Naive thymus-derived CD4-positive, alpha-beta T cell (primary cell): ENCODE measurements at places on chromosomes 4 and X.

DNA sequence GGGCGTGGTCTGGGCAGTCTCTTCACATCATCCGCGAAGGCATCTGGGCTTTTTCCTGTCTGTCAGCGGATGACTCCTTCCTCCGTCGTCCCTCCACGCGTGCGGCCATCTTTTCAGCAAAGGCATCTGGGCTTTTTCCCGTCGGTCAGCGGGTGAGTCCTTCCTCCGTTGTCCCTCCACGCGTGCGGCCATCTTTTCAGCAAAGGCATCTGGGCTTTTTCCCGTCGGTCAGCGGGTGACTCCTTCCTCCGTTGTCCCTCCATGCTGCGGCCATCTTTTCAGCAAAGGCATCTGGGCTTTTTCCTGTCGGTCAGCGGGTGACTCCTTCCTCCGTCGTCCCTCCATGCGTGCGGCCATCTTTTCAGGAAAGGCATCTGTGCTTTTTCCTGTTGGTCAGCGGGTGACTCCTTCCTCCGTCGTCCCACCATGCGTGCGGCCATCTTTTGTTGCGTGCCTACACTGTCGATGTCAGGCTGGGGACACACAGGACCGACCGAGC is 12.3 kb upstream of the TMEM271 start:
- DNase-seq: no peak

DNA sequence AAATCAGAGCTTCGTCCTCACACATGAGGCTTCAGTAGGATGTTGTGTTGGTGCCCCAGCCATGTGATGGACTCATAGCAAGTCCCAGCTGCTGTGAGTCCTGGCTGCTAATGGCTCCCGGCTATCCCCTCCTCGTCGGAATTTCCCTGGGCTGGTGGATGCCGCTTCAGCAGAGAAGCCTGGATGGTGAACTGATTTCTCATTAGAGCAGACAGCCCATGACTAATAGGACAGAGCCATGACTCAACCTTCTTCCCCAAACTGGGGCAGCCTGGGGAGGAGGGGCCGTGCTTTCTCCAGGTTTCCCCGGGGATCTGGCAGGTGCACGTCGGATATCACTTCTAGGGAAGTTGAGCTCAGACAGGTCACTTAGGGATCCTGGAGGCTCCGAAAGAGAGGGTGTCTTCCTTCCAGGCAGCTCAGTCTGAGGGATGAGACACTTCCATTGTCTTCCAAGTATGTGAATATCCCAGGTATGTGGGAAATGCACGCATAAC is 112.7 kb downstream of the ASMT start:
- DNase-seq: no peak

DNA sequence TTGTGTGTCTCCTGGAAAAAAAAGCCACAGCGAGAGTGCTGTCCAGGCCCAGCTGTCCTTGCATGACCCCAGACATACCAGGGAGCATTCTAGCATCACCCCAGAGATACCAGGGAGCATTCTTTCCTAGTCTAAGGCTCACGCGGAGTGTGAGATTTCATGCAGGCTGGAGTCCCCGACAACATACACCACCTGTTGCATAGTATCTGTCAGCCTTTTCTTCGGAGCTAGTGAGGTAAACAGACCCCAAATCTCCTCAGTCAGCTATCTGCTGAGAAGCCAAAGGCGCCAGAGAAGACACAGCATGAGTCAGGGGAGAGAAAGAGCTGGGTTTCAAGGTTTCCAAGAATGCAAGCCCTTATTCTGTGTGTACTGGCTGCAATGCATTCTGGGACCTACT is 23.1 kb upstream of the ZXDA start:
- DNase-seq: no peak

DNA sequence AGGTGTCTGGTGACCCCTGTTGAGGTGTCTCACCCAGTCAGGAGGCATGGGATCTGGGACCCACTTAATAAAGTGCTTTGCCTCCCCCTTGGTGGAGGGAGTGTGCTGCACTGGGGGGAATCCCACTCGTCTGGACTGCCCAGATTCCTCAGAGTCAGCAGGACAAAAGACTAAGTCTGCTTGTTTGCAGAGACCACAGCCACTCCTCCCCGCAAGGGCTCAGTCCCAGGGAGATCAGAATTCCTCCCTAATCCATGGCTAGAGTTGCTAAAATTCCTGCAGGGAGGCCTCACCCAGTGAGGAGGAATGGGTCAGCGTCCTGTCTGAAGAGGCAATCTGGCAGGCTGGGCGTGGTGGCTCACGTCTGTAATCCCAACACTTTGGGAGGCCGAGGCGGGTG is 442.2 kb downstream of the PABPC4L start:
- no peak for DNase-seq

GRCh38 chr4:14379183-14379582 is 623.1 kb upstream of the CPEB2 start:
- DNase-seq: no peak

DNA sequence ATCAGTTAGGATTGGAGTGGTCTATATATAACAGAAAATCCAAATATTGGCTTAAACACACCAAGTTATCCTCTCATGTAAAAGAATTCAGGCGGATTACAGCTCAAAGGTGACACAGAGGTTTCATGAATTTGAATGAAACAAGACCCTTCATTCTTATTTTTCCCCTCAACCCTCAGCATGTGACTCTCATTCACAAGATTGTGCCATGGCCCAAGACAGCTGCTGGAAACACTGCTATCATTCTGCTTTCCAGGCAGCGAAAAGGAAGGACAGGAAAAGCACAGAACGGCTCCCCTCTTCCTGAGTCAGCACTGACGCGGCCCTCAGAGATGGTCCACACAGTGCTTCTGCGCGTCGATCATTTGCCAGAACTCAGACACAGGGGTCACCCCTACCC is 891.0 kb upstream of the FRG1 start:
- DNase-seq: no peak

- no peak for DNase-seq
Observed at GRCh38 chr4:152635851-152636250, 43.9 kb downstream of the TMEM154 start.

DNA sequence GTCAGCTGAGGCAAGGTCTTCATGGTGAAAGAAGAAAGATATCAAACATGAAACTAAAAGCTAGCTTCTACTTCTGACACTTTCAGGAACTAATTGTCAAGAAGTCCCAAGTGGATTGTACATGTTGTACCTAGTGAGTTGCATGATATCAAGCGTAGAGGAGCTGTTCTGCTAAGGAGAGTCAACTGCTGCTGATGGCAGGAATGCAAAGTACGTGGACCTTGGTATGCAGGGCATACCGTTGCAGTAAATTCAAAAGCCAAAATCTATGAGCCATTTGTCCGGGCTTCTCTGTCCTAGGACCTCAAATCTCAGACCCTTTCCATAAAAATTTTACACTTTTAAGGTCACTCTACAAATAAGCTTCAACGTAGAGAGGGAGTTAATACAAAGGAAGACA is 446.2 kb downstream of the KCTD8 start:
- no peak for DNase-seq

GRCh38 chr4:110620691-110621327 is 2.1 kb downstream of the PITX2 start:
- no peak for DNase-seq

DNA sequence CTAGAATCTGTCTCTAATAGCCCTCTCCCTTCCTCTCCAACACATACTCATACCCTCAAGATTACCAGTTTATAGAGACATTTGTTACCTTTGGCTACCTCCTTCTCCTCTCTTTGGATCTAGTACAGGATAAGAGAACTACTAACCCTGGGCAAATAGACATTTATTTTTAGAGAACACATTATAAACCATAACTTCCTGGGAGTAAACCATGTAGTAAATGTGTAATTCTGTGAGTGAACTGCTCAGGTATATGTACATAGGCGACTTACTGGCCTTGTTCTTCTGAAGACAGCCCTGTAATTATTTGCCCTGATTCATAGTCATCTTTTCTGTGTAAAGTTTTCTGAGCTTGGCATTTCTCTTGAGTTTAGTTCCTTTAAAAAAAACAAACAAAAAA is 94.2 kb downstream of the KDM6A start:
- no peak for DNase-seq

GRCh38 chr4:40453912-40454311 is 118.8 kb downstream of the CHRNA9 start:
- DNase-seq: no peak

- DNase-seq: no peak
Observed at GRCh38 chr4:120617171-120617570, 305.4 kb downstream of the PRDM5 start.

GRCh38 chr4:102169345-102169744 is 175.9 kb downstream of the SLC39A8 start:
- no peak for DNase-seq

GRCh38 chrX:15391850-15392249 is 7.6 kb upstream of the VEGFD start:
- DNase-seq: no peak

DNA sequence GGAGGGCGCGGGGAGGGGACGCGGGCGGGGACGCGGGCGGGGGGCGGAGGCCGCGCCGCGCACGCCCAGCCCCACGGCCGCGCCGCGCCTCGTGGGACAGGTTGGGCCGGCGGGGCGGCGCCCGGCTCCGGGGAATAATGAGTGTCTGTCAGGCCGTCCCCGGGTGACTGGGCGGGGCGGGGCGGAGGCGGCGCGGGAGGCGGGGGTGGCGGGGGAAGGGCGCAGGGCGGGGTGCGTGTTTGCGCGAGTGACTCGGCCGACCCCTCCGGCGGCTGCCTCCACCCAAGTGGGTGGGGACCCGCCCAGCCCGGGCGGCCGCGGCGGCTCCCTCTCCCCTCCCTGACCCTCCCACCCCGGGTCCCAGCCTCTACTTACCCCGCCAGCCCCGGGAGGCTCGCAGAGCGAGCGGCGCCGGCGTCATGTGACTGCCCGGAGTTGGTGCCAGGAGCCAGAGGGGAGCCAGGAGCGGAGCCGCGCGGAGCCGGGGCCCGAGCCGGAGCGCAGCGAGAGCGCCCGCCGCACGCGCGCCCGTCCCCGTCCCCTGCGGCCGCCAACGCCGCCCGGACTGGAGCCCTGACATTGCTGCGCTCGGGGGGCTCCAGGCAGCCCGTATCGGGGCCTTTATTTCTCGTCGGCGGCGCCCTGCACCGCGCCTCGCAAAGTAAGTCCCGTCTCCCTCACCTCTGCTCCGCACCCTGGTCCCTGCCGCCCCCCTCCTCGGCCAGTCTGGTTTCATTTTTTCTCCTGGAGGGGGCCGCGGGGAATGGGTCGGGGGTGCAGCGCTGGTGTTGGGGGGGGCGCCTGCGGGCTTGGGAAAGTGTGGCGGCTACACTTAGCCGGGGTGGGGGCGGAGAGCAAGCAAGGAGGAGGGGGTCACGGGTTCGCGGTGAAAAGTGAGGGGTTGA is at the start of gene KLF3:
Gene KLF3 (plus strand): TSS at position 399 of the 905 bp plus-strand sequence. CDS start 16,427 bp downstream, outside the sequence.
- DNase-seq: peak; percentile 92

GRCh38 chrX:104918122-104918521 is 302.4 kb downstream of the TEX13A start:
- DNase-seq: no peak

DNA sequence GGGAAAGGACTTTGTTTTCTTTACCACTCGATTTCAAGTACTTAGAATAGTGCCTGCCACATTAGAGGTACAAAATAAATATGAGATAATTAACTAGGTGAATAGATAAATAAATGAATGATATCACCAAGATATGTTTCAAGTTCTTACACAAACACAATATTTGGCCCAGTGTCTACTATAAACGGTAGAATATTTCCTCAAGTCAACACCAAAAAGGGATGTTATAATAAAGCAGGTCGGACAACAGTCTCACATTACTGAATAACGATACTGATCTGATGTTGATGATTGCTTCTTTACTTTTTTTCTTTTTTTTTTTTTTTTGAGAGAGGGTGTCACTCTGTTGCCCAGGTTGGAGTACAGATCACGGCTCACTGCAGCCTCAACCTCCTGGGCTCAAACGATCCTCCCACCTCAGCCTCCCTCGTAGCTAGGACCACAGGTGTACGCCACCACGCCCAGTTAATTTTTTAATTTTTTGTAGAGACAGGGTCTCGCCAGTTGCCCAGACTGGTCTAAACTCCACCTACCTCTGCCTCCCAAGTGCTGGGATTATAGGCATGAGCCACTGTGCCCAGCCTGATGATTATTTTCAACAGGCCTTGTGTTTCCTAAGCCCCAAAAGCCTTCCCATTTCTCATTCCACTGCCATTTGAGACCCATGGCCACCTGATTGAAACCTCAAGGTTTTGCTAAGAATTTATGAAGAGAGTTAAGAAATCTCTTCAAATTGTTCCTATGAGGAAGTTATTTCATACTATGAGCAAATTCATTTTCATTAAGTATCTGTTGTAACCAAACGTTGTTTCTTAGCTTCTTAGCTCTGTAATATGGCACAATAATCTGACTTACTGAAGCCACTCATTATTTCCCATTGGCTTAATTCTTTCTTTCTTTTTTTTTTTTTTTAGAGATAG is 2.3 kb downstream of the MANBA start:
- no peak for DNase-seq

GRCh38 chrX:9482837-9483236 is 18.0 kb downstream of the TBL1X start:
- DNase-seq: no peak

DNA sequence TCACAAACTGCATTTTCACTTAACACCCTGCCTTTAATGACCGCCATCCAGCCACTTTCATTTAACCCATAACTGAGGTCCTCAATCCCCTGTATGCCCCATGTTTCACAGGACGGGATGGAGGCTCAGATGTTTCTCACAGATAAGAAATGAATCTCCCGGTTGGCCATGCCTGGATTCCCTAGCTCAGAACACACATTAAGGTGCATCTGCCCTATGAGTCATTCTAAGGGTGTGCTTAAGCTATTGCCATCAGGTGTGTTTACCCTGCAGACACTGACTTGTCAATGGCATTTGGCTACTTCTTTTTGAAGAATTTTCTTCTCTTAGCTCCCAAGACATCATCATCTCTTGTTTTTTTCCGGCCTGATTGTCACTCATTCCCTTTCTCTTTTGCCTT is 222.6 kb upstream of the SMIM31 start:
- no peak for DNase-seq

DNA sequence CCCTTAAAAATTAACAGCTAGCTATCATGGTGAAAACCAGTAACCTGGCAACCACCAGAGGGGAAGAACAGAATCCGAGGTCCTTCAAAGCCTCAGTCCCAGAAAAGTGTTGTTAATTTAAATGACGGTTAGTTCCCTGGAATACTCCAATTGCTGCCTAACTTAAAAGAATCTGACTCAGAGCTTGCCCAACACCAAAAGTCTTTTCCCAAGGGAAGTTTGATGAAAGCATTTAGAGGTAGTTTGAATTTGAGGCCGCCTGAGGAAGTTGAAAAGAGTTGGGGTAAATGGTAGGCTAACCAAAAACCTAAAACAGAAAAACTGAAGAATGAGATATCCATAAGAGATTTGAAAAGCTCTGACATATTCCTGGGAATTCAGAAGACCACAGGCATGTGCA is 46.6 kb downstream of the IL13RA2 start:
- DNase-seq: no peak

- DNase-seq: no peak
Observed at GRCh38 chr4:188550296-188550695, 411.1 kb downstream of the TRIML1 start.

DNA sequence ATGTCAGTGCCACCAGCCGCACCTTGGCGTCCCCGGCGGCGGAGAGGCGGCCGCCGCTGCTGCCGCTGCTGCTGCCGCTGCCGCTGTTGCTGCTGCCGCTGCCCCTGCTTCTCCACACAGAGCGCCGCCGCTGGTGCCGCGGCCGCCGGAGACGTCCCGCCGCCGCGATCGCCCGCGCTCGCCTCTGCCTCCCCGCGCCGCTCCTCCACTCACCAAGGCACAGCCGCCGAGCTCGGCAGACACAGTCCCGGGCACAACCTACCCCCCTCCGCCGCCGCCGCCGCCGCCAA is at the start of gene PPP3CA:
Gene PPP3CA (minus strand): TSS at position 260 of the 290 bp plus-strand sequence.
- no peak for DNase-seq
